ENCODE measurements at places on chromosomes 12 and 14.

- no peak for DNase-seq
These were observed 6.7 kb upstream of the LMO3 start for GRCh38 chr12:16612647-16613046.

- peak; percentile 45 for DNase-seq
These were observed 20.5 kb upstream of the ITPR2 start for GRCh38 chr12:26853303-26854030.

DNA sequence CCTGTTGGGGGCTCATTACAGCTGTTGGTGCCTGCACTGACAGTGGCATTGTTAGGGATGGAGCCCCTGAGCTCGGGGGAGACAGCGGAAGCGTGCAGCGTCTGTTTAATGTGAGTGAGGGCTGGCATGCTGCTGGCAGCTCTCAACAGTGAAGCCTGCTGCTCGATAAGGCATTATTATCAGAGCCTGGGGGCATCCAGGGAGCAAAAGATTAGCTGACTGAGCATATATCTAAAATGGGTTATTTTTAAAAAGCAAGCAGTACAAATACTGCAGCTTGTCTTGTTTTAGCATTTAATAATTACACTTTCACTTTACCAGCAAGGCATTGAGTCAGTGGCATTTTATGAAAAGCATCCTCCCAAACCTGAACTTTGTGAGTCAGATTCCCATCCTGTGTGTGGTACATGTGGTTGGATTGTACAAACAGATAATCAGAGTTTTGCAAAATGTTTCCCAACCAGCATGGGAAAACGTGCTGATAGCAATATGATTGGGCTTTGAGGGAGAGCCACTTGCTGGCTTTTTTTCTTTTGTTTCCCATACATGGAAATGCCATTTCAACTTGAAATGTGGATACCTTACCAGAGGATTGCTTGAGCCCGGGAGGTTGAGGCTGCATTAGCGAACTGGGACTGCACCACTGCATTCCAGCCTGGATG is 150.8 kb downstream of the PRKCH start:
- DNase-seq = peak; percentile 97

DNA sequence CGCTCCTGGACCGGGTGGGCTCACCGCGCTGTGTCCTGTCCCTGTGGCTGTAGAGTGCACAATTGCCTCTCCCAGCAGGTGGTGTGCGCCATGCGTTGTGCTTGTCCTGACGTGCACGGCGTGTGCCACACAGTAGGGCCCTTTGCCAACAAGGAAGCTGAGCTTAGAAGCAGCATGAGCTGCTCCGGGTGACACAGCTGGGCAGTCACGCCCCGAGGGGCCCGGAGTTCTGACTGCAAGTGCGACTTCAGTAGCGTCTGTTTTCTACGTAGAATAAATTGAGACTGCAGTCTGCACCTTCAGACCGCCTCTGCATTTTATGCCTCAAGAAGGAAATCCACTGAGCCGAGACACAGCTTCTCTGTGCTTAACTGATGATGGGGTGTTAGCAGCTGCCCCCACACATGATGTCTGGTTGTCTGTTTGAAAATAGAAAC is 81.6 kb downstream of the ADGRD1 start:
- no peak for DNase-seq

DNA sequence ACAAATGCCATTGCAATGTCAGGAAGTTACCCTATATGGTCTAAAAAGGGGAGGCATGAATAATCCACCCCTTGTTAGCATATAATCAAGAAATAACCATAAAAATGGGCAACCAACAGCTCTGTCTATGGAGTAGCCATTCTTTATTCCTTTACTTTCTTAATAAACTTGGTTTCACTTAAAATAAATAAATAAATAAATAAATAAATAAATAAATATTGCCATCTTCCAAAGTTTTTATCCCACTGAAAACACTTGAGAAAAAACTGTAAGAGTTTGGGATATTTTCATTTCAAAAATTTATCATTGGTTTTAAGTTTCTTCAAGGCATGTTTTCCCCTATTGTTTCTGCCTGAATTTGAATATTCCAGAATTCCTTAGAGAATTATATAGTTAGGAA is 89.8 kb downstream of the SYT10 start:
- DNase-seq = no peak

DNA sequence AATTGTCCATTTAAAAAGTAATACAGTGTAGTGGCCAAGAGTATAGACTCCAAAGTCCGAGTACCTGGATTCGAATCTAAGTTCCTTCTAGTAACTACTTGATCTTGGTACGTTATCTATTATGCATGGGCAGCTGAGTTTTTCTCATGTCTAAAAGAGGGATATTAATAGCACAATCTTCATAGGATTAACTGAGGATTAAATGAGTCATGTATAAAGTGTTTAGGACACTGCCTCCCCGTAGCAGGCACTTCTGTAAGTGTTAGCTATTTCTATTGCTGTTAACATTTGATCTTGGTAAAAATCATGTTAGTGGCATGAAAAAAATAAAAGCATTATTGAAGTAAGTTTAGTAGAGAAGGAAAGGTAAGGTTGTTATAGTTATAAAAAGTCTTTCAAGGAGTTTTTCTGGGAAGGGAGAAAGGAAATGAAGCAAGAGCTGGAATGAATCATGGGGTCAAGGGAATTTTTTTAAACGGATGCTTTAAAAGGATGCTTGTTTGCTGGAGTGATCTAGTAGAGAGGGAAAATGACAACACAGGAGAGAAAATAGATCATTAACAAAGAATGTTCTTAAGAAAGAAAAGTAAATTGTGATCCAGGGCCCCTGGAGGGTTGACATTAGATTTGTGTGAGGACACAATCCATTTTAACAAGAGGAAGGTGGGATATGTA is 502.2 kb upstream of the USP15 start:
- DNase-seq = peak; percentile 49

GRCh38 chr14:59728304-59728703 is 142.3 kb downstream of the RTN1 start:
- no peak for DNase-seq

DNA sequence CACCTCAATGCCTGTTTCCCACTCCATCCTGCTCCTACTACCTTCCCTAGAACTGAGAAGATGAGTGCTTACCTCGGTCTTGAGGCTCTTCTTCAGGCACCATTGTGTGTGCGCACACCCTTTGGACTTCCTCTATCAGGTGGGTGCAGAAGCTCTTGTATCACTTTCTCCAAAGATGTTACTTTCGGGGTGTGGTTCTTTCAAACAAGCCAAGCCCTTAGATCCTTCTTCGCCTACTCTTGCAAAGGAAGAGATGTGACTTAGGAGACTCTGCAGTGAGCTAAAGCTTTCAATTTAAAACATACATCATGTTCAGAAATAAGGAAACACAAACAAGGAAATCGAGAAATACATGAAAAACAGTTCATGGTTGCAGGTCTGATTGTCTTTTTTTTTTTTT is at the start of gene CLEC4C:
TSS of gene CLEC4C (minus strand) at position 130 of the 400 bp plus-strand sequence. CDS start at position 103, 27 bp downstream.
- DNase-seq = no peak

DNA sequence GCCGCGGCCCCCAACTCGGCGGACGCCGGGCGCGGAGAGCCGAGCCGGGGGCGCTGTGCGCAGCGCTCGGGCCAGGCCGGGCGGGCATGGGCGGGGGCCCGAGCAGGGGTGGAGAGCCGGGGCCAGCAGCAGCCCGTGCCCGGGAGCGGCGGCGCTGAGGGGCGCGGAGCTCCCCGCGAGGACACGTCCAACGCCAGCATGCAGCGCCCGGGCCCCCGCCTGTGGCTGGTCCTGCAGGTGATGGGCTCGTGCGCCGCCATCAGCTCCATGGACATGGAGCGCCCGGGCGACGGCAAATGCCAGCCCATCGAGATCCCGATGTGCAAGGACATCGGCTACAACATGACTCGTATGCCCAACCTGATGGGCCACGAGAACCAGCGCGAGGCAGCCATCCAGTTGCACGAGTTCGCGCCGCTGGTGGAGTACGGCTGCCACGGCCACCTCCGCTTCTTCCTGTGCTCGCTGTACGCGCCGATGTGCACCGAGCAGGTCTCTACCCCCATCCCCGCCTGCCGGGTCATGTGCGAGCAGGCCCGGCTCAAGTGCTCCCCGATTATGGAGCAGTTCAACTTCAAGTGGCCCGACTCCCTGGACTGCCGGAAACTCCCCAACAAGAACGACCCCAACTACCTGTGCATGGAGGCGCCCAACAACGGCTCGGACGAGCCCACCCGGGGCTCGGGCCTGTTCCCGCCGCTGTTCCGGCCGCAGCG is 639 bp downstream of the FZD10 start:
- no peak for DNase-seq

DNA sequence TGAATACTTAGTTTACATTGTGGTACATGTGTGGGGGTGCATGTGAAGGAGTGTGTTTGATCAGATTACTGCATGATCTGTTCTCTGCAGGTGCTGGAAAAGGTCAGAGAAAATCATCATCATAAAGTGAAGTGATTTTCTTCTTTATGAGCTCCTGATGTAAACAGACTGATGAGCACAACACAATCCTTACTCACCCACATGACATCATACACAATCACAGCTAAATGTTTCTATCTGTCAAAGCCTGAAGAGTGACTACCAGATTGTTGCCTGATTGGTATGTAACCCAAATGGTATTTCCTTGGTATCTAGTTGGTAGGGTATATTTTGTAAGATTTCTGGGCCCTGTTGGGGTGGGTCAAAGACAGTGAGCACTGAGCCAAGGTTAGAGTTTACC is 270.8 kb downstream of the FOXG1 start:
- DNase-seq = no peak

DNA sequence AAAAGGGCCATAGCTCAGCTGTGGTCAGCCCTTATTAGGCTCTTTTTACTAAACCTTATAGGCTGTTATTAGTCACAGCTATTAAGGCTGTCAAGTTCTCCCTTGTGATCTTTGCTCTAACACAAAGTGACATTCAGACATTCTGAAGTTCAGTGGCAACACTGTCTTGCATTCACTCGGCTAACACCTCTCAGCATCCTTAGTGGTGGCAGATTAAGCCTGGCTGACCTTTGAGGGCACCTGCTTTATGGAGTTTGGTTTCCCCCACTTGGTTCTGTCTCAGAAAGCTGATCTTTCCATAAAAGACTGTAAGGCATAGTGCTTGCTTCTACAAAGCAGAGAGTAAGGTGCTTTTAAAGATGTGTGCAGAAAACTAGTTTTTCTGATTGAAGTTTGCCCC is 677.4 kb upstream of the TMEM132C start:
- DNase-seq = no peak

DNA sequence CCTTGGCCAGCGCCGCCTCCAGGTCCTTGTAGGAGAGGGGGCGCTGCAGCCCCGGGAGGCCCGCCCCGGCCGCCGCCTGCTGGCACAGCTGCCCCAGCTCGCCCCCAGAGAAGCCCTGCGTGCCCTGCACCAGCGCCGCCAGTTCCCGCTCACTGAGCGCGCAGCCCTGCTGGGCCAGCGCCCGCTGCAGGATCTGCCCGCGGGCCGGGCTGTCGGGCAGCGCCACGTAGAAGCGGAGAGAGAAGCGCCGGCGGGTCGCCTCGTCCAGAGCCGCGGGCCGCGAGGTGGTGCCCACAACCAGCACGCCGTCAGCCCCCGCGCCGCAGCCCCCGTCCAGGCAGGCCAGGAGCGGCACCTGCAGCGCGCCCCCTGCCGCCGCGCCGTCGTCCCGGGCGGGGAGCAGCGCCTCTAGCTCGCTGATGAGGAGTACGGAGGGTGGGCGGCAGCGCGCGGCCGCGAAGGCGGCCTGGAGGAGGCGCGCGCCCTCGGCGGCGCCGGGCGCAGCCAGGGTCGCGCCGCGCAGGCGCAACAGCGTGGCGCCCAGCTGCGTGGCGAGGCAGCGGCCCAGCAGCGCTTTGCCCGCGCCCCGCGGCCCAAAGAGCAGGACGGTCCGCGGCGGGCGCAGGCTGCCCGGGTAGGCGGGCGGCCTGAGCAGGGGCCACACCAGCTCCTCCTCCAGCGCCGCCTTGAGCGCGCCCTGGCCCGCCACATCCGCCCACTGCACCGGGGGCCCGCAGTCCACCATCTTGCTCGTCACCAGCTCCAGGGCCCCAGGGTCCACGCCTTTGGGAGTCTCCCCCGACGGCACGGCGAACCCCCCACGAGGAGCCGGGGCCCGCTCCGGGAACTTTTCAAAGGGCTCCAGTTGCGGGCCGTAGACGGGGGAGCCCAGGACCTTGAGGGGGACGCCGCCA is 27.7 kb downstream of the FIGNL2 start:
- DNase-seq = no peak

DNA sequence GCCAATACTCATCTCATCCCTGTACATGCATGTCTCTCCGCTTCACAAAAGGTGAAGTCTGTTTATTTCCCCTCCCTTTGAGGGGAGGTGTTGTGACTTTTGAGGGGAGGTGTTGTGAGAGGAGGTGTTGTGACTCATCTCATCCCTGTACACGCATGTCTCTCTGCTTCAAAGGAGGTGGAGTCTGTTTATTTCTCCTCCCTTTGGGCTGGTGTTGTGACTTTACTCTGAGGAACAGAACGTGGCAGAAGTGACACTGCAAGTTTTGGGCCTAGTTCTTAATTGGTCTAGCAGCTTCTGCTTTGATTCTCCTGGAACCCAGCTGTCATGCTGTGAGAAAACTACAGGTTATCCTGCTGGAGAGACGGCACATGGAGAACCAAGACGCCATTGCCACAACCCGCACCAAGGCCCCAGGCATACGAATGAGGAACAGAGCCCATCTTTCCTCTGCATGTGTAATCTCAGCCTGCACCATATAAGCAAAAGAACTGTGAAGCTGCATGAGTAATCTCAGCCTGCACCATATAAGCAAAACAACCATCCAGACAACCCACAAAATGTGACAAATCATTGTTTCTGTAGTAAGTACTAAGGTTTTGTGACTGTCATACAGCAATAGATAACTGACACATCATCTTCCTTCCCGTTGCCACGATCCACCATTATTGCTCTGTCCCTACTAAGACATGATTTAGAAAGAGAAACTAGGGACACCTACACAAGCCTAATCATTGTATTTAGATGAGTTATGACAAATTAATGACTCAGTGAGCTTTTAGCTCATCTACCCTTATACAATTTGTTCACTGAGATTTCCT is 30.0 kb downstream of the GALNT4 start:
- no peak for DNase-seq

DNA sequence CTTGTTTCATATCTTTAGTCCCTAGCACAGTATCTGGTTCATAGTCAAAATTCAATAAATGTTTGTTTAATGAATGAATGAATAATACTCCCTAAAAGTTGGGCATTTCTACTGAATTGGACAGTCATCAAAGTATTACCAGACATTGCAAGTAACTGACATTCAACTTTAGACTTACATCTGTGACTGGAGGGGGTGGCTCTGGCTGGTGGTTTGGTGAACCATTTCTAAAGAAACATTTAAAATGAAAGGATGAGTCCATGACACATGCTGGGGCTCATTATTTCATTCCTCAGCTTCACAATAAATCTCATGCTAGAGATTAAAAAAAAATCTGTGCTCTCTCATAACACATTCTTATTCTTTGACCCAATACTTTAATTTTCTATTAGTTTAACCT is 20.6 kb upstream of the CSRNP2 start:
- DNase-seq = no peak

- DNase-seq = no peak
These were observed 493.8 kb downstream of the RPS29 start for GRCh38 chr14:49092345-49092744.

DNA sequence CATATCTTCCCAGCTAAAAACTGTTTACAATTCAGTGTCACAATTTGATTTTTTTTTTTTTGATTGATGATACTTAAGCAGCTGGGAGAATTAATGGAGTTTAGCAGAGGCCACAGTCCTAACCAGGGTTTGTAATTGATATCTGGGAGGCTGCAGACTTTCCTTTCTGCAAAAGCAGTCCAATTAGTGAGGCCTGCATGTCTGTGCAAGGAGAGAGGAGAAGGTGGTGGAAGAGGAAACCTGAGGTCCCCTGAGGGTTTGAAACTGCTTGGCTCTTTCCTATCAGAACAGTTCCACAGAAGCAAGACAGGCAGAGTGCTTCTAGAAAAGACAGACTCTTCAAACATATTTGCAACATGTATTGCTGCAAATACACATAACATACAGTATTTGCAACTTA is 160.8 kb upstream of the KRR1 start:
- DNase-seq = no peak

Data from kidney glomerular epithelial cell (primary cell).